ENCODE measurements at places on chromosomes 2 and 18.

- DNase-seq, result no peak
Measured at GRCh38 chr2:138293549-138293948, 208.0 kb upstream of the SPOPL start.

- DNase-seq, result no peak
Measured at GRCh38 chr2:40827392-40827791, 375.5 kb upstream of the SLC8A1 start.

- DNase-seq, result no peak
Measured at GRCh38 chr18:22494771-22495170, 77.1 kb upstream of the CTAGE1 start.

GRCh38 chr2:63716146-63716545, 125.5 kb upstream of the UGP2 start:
- no peak for DNase-seq

DNA sequence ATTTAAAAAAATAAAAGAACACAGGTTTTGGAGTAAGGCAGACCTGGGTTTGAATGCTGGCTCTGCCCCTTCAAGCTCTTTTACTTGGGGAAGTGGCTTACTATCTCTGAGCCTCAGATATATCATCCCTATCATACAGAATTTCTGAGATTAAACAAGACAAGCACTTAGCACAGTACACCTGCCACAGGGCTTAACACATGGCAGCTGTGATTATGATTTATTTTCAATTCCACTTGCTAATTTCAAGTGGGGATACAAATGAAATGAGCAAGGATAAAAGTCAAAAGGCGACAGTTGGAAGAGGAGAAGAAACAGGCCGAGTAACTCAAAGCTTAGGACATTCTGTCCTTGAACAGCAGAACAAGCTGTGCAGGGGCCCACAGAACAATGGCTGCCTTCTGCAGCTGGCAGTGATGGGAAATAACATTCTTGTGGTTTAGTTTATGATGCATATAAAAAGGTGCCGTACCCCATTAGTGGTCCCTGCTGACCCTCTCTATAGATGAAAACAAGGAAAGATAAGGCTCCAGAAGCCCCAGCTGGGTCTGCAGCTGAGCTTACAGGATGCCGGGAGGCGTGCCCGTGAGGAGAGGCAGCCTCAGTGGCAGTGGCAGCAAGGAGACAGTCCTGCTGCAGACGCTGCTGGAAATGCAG, 45.3 kb downstream of the KIF3C start:
- no peak for DNase-seq

GRCh38 chr2:159129824-159130223, 156.7 kb downstream of the WDSUB1 start:
- DNase-seq, result no peak

- DNase-seq, result peak; percentile 99
Measured at GRCh38 chr18:77114415-77115191, 18.0 kb downstream of the MBP start.

DNA sequence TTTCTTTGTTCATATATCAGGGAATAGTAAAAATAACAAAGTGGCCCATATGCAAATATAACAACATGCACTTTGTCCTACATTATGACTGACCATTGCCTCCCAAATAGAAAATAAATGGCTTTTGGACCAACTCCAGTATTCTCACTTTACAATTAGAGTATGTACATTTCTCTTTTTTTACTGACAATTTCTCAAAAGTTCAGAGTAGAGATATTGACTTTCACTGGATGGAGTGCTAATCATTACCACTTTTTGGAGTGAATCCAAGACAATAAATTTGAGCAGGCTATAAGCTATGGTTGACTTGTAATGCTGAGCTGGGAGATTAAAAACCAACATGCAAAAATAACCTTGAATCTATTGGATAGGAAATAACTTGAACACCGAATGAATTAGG, 987.4 kb downstream of the SUCLG1 start:
- no peak for DNase-seq
